SK-MEL-5 (cell line): ENCODE measurements at places on chromosomes 7 and 10. TPM values are rescaled to one million over a fixed set of nuclear protein-coding genes. Genes with fewer than 3 reads are reported as not detected.

The LIPK gene
- total RNA-seq = not detected in 2 replicates

The PEX1 gene
- 24.8 and 27.6 TPM in 2 replicates for total RNA-seq

The MMRN2 gene
- 0.08 TPM in 1 of 2 replicates, not detected in the other for total RNA-seq

The TAS2R41 gene
- total RNA-seq = not detected in 2 replicates

The FAM25A gene
- total RNA-seq = not detected in 2 replicates

The CAMK2B gene
- total RNA-seq = 0.13 and 0.37 TPM in 2 replicates
